T-helper 2 cell treated with Interferon-gamma antibody and Interleukin-4, amounts not matched to agents 5 μg/mL and 100 μg/mL, for 36 hours (primary cell): ENCODE measurements at places on chromosomes 3 and 15.

DNA sequence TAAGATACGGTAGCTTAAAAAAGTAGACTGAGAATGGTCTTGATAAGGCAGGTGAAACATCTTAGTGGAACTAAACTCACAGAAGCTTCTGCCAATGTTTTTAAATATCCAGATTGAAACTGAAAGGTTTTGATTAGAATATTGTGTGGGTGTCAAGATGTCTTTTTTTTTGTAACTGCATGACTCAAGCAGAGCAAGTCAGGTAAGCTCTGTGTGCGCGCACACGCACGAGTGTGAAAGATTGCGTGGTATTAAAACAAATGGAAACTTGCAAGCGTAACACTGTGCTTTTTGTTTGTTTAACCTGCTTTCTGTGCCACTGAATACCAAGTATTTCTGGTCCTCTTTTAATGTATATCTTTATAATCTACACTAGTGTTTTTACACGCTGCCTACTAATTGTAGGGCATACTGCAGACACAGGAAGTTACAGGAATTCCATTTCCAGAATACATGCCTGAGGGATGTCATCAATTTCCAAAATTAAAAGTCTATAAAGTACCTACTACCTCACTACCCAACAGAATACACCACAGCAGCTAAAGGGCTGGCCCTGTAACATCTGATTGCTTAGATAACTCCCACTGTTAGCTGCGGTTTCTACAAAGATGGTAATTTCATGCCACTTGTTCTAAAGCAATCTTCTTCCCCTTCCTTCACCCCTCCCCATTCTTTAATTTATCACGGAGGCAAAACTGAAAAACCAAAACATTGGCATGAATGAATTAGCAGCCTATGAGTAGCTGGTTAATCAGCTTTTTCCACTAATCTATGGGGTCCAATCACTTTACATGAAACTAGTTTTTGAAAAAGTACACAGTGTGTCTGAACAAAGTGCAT lies 472.8 kb downstream of the SHQ1 start:
- H3K27ac ChIP-seq = peak overlapping the region; percentile 80
- H3K4me1 ChIP-seq = peaks cover 60% of the 10 kb centered on the region
- H3K36me3 ChIP-seq = peaks cover 17% of the 10 kb centered on the region
- peak overlapping the region; percentile 78 for H3K4me3 ChIP-seq
- peak; percentile 57 for DNase-seq

- no peak overlapping the region for H3K27ac ChIP-seq
- H3K4me3 ChIP-seq = no peak overlapping the region
- no peak for DNase-seq
- peaks cover 6% of the 10 kb centered on the region for H3K4me1 ChIP-seq
These were observed 5.9 kb upstream of the RPS27L start for GRCh38 chr15:63163217-63163616.

- no peak overlapping the region for H3K4me3 ChIP-seq
- no peak overlapping the region for H3K27ac ChIP-seq
- H3K27me3 ChIP-seq = no peaks in the 10 kb centered on the region
- H3K36me3 ChIP-seq = no peaks in the 10 kb centered on the region
These were observed 489.6 kb upstream of the RASGRP1 start for GRCh38 chr15:39054128-39054732.

DNA sequence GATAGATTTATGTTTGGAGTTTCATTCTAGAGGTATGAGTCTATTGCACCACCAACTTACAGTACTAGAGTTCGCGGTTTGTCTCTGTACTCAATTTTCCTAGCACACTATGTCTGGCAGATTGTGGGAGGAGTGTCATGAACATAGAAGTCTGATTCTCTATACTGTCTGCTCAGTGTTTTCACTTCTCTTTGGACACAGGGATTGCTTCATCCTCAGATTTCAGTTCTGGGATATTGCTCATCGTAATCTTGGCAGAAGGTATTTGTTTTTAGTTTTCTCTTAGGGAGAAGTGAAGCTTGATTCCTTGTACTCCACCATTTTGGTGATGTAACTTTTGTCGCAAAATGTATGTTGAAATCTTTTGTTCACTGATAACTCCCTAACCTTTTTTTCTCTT lies 27.8 kb upstream of the AZI2 start:
- no peaks in the 10 kb centered on the region for H3K27me3 ChIP-seq
- no peak for DNase-seq
- no peaks in the 10 kb centered on the region for H3K4me1 ChIP-seq
- H3K4me3 ChIP-seq = no peak overlapping the region
- H3K36me3 ChIP-seq = no peaks in the 10 kb centered on the region

DNA sequence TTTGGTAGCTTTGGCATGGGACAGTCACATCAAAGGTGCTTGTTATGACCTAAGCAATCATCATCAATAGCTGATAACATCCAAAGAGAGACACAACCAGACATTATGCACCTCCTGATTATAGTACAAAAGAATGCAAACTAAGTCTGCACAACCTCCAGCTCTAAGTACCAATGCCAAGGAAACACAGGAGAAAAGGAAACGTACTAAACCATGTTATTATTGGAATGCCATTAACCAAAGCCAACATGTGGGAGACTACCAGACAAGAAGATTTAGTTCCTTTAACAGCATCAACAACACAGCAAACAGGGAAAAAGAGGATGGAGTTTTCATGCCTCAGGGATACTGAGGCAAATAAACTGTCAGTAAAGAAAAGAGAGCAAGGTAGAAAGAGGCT lies 61.4 kb downstream of the CD47 start:
- peaks cover 2% of the 10 kb centered on the region for H3K4me1 ChIP-seq
- H3K27me3 ChIP-seq = no peaks in the 10 kb centered on the region
- H3K27ac ChIP-seq = no peak overlapping the region
- no peak for DNase-seq
- H3K4me3 ChIP-seq = no peak overlapping the region
